SK-N-DZ (cell line): ENCODE measurements at places on chromosomes 12 and 14.
A peak's percentile ranks its signal among the peaks of the same experiment; 100 is the strongest.

GRCh38 chr14:90676912-90677311, 139.3 kb downstream of the TTC7B start:
- DNase-seq = no peak

GRCh38 chr14:89681086-89682018, 264.3 kb upstream of the FOXN3 start:
- no peak for DNase-seq

DNA sequence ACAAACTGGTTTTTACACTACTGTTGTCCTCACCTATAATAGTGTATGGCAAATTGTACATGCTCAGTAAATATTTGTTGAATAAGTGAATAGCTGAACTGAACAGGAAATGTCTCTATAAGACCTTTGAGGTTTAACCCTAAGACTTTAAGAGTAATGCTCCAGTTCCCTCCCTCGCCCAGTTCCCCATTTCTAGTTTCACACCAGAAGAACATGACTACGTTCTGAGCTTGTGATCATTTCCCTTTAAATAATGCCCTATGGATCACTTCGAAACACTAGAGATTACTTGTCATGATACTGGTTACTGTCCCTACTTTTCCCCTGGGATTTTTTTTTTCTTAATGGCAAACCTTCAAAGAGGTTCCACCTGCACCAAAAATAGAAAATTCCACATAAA, 69.3 kb downstream of the PRKD1 start:
- peak; percentile 24 for DNase-seq

GRCh38 chr14:92726135-92726932, 22.1 kb downstream of the LGMN start:
- no peak for DNase-seq

- no peak for DNase-seq
Measured at GRCh38 chr14:55977392-55978150, 140.6 kb upstream of the PELI2 start.

DNA sequence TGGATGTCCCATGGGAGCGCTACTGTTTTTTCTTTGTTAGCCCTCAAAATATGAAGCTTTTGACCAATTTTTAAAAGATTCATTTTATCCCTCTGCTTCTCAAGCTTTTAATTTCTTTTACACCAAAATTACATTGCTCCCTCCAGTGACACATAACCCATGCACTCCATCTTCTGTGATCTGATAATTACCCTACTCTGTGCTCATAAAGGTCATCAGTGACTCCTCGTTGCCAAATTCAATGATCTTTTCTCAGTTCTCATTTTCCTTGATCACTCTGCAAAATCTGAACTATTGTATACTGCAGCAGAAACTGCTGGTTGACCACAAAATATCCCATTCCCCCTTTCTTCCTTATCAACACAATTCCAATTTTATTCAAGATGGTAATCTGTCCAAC, 8.7 kb upstream of the PTGDR start:
- no peak for DNase-seq

DNA sequence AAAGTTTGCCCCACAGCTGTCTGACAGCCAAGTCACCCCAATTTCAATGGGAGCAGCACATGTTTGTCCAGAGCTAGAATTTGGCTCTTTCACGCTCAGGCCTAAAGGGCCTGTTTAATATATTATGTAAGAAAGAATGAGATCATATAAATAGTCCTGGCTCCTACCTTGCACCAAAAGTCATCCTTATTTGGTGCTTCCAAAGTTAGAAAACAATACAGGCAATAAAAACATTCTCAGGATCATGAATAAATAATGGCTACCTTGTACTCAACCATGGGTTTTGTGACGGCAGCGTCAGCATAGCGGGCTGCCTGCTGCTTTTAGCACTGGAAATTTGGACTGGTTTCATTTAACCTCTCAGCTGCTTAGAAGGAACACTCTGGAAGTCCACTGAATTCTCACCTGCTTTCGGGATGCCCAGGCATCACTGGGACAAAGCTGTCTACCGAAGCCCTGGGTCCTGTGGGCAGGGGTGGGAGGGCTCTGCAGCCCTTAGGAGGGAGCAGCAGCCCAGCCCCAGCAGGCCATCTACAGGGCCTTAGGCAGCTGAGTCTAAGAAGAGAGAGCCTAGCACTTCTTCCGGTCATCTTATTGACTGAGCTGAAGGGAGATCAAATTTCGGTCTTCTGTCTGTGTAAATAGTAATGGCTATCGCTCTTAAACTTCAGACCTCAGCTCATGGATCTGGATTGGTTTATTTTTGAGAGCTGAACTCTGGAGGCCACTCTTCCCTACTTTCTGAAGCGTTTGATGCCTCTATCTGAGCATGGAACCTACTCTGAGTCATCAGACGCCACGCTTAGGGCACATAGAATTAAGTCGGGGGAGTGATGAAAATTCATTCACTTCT, 106.5 kb downstream of the SAMD4A start:
- DNase-seq = no peak

DNA sequence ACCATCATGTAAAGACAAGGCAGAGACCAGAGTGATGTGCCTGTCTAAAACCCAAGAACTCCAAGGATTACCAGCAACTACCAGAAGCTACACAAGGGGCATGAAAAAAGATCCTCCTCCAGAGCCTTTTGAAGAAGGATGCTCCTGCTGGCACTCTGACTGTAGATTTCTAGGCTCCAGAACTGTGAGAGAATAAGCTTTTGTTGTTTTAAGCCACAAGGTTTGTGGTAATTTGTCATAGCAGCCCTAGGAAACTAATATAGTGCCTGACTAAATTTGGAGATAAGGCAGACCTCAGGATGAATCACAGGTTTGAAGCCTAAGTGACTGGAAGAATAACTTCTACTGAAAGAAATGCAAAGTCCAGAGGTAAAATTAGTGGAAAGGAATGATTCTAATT, 132.9 kb downstream of the CEP83 start:
- no peak for DNase-seq

DNA sequence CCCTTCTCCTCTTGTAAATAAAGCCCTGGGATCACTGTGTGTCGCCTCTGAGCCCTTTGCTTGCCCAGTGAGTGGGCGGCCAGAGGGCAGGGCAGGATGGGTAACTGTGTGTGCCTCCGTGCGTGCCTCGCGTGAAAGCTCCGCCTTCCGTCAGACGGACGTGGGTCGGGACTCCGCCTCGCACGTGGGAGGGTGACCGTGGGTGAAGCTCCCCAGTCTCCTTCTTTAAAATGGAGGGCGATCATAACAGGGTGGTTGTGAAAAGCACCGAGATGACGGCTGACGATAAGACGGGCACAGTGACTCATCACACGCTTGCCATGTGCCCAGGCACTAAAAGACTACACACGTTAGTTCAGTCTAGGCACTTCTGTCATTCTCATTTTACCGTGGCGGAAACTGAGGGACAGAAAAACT, 9.2 kb downstream of the PHB2 start:
- DNase-seq = no peak

DNA sequence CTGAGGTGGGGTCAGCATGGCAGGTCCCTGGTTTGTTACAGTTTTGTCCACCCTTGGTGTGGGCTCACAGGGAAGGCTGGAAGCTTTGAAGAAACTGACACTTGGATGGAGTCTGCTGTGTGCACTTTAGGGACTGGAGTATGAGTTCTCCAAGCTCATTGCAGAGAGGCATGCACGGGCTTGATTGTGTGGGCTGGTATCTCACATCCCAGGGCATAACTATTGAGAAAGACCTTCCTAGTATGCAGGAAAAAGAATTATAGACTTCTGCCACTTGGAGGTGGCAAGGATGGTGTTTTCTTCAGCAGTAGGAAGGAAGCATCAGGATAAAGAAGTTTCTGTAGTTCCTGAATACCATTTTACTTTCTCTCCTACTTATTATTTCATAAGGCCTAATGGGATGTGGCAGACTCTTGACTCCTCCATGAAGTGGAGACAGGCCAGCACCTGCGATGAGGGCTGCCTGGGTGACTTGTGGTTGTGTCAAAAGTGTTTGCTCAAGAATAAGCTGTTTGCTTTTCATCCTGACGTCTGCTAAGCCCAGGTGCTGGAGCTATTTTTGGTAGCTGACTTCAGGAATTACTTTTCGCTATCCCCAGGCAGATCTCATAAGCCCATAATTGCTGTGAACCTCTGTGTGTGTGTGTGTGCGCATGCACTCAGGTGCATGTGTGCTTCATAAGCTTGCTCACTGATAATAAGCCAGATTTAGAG, 125.8 kb downstream of the KTN1 start:
- DNase-seq = no peak

DNA sequence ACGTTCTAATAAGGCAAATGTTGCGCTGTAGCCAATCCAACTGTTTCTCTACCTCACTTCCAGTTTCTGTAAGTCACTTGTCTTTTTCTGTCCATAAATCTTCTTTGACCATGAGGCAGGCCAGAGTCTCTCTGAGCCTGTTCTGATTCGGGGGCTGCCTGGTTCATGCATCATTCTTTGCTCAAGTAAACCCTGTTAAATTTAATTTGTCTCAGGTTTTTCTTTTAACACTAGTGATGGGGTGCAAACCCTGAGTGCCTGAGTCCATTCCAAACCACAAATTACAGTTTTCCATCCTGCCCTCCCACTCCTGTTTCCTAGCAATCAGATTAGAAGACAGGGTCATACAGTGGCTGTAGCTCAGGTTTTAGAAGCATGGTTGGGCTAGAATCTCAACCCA, 41.9 kb downstream of the VWF start:
- DNase-seq = peak; percentile 91

DNA sequence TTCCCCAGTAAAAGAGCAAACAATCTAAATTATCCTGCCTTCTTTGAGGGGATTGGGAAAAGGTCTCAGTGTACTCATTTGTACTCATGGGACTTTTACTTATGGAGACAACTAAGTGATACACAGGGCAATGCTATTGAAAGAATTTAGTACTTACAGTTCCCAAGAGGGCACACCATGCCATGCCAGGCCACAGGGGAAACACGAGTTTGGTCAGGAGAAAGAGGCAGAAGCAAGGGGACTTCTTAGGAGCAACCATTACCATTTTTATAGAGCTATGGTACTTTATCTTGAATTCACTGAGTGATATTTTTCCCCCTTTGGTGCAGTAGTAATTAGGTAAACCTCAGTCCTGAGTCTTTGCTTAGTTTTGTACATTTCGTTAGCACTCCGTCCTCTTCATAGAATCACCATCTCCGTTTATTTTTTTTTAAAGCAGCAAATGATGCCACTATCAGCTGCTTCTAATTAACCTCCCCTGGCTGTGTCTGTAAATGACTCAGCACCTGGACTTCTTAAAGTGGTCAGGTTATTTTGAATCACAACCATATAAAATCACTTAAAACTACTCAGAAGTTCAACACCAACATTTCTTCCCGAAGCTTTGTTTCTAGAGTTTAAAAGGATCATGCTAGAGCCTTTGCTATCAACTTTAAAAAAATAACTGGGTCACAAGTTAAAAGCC, 5.9 kb upstream of the WASHC3 start:
- DNase-seq = no peak

DNA sequence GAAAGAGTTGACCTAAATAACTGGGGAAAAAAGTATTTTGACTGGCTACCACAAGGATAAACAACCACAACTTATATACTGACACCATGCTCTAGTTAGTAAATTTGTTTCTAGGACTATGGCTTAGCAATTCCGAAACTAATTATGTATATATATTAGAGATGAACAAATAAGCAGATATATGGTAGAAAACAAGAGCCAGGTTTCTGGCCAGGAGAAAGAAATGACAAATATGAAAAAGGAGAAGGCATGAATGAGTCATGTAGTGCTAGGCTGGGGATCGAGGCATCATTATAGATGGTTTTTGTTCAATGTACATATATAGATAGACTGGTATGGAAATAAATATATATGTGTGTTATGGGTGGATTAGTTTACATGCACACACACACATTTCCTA, 5.5 kb upstream of the LRRC74A start:
- no peak for DNase-seq

DNA sequence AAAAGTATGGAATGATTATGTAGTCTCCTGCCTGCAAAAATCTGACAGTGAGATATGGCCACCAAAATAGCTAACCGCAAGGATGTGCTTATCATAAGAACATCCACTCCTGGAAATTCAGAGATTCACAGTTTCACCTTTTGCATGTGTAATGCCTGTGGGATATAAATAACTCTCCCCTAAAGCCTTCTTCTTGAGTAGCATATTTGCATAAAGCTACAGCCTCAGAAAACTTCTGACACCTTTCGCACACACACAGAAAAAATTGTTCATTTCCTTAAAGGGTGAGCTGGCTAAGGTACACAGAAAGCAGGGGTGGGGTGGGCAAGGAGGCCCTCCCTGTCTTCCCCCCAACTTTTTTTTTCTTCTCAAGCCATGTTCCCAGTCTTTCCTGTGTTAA, 3.1 kb upstream of the IGF1 start:
- no peak for DNase-seq

GRCh38 chr14:65961004-65961403, 525.2 kb upstream of the CCDC196 start:
- no peak for DNase-seq

GRCh38 chr12:72012874-72013273, 74.2 kb downstream of the TPH2 start:
- DNase-seq = no peak

DNA sequence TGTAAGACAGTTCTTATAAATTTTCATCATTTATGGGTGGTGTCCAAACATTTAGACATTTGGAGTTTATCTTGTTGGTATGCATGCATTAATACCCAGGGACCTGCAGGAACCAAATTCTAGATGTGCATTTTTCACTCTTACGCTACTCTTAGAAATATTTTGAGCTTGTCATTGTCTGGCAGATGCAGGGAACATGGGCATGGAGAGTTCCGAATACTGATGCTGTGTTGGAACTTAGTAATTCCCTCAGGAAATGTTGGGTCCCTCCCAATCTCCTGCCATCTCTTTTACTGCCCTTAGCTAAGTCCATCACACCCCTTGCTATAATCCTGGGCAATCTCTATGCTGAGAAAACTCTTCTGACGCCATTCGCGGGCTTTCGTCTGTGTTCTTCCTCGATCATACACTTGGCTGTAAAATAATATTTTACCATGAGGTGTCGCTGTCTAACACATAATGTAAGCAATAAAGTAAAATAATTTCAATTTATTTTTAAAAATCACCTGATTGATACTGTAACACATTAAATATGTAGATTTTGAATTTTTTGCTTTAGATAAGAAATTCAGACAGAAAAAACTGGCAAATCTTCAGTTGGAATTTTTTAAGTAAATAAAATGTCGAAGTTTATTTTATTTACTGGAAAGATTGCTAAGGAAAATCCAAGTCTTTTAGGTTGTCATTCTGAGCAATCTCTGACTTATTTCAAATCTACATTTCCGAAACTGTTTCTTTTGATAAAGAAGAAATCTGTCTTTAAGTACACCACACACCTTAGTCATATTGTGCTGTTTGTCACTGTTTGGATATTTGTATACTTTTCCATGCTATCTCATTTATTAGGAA, 304.1 kb upstream of the SSTR1 start:
- peak; percentile 32 for DNase-seq

DNA sequence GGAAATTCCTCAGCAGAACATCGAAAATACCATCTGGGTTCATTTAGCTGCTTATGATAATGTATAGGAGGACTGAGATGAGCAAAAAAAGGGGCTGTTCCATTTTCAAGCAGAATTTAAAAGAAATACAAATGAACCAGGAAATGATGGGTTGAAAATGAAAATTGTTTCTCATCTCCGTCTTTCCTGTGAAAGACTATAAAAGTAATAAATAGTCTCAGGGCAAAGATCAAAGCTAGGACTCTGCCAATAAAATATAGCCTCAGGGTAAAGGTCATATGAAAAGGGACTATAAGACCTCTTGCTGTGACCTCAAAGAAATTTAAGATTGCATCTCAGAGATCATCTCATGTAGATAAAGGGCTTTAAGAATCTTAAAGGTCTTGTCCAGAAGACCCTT, 478.0 kb downstream of the BTG1 start:
- no peak for DNase-seq
